GM04504 (cell line): ENCODE measurements at places on chromosomes 7 and 10.

GRCh38 chr7:116731445-116732335 lies 59.7 kb downstream of the MET start:
- no peak for DNase-seq

DNA sequence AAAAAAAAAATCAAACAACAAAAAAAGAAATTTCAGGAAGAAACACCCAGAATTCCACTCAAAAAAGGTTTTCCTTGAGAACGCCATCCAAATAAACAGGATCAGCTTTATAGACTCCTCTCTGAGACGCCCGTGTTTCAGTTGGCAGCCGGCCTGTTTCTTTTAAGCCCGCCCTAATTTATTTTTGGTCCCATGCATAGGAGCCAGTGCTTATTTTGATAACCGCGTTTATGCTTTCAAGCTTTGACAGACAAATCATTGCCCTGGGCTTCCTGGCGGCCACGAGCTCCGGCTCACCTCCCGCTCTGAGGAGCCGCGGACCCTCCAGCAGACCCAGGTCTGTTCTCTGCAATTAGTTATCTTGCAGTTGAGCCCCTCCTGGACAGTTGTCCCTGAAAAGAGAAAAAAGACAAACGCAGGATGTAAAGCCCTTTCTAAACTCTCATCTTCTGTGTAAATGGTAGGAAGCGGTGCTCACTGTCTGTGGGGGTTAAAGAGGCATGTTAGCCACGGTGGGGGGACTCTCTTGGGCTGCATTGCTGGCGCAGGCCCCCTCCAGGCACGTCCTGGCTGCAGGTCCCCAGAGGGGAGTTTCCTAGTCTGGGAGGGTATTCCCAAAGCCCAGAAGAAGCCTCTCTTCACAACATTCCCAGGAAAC lies 22.2 kb upstream of the UNCX start:
- DNase-seq = no peak

DNA sequence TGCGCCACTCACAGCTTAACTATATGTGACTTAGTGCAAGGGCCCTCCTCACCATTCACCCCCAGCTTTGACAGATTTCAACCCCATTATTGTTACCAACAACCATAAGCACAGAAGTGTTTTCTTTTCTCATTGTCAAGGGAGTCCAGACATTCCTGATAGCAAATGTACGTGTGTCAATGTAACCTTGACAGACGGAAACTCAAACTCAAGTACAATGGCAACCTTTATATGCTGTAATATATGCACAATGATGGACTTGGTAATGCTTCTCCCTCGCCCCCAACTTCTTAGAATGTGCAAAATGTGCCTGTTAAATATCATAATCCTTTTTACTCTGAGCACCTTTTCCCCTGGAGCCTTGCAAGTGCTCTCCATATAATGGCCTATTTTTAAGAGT lies 34.7 kb downstream of the CYCS start:
- no peak for DNase-seq

- DNase-seq = no peak
Measured at GRCh38 chr10:34327184-34327583, 487.9 kb downstream of the PARD3 start.

- peak; percentile 48 for DNase-seq
Measured at GRCh38 chr10:49161411-49161997, 26.7 kb downstream of the TMEM273 start.

- DNase-seq = no peak
Measured at GRCh38 chr7:80313067-80313626, 178.5 kb downstream of the GNAI1 start.
